Left kidney (tissue), 8 donors: ENCODE measurements at places on chromosomes 7 and 10. TPM values are rescaled to one million over a fixed set of nuclear protein-coding genes. Genes with fewer than 3 reads are reported as not detected.

UNC5B gene
- 45.4 TPM for polyA plus RNA-seq

ZNF655 gene
- 114 TPM for polyA plus RNA-seq

IL2RA gene
- polyA plus RNA-seq: 0.05 TPM

HTR5A gene
- polyA plus RNA-seq: not detected

CELF2 gene
- polyA plus RNA-seq: 12.5 TPM

EBF3 gene
- 2.7 TPM for polyA plus RNA-seq

ARMC3 gene
- polyA plus RNA-seq: 17.8 TPM

ADRA2A gene
- 2.9 TPM for polyA plus RNA-seq

TEX36 gene
- polyA plus RNA-seq: not detected

KRIT1 gene
- polyA plus RNA-seq: 57.8 TPM

NOS3 gene
- polyA plus RNA-seq: 8.7 TPM

AKR1D1 gene
- 0.08 TPM for polyA plus RNA-seq

TSPAN33 gene
- 61.0 TPM for polyA plus RNA-seq

UPK3B gene
- 1.1 TPM for polyA plus RNA-seq

INSIG1 gene
- 25.4 TPM for polyA plus RNA-seq

CARD11 gene
- polyA plus RNA-seq: 1.1 TPM

UFSP1 gene
- polyA plus RNA-seq: 1.8 TPM

SFTPA1 gene
- polyA plus RNA-seq: not detected

MRLN gene
- 0.48 TPM for polyA plus RNA-seq

NKX1-2 gene
- polyA plus RNA-seq: not detected

FGFBP3 gene
- 3.1 TPM for polyA plus RNA-seq

HKDC1 gene
- polyA plus RNA-seq: 15.3 TPM

PNLIPRP2 gene
- polyA plus RNA-seq: not detected

KIF11 gene
- polyA plus RNA-seq: 48.9 TPM

CHST12 gene
- polyA plus RNA-seq: 8.9 TPM

KLF14 gene
- 0.76 TPM for polyA plus RNA-seq

CDH23 gene
- polyA plus RNA-seq: 0.90 TPM

SEMA3A gene
- polyA plus RNA-seq: 14.5 TPM

FAM25C gene
- not detected for polyA plus RNA-seq

PLEKHS1 gene
- polyA plus RNA-seq: 0.38 TPM

CFAP70 gene
- polyA plus RNA-seq: 26.6 TPM

POMZP3 gene
- 20.0 TPM for polyA plus RNA-seq

MMD2 gene
- not detected for polyA plus RNA-seq

OGDHL gene
- 45.7 TPM for polyA plus RNA-seq

CDHR1 gene
- 1.0 TPM for polyA plus RNA-seq

PDE1C gene
- 4.6 TPM for polyA plus RNA-seq

DNA2 gene
- polyA plus RNA-seq: 21.8 TPM

HNRNPH3 gene
- 431 TPM for polyA plus RNA-seq

TMEM196 gene
- not detected for polyA plus RNA-seq

MYH16 gene
- polyA plus RNA-seq: 0.20 TPM

LRIT1 gene
- not detected for polyA plus RNA-seq

TMEM176B gene
- polyA plus RNA-seq: 78.4 TPM

OPN1SW gene
- polyA plus RNA-seq: 2.2 TPM

GATA3 gene
- 82.7 TPM for polyA plus RNA-seq

OR2A12 gene
- 0.05 TPM for polyA plus RNA-seq

TRRAP gene
- 48.7 TPM for polyA plus RNA-seq

ZC3HAV1L gene
- polyA plus RNA-seq: 29.3 TPM
